LHCN-M2 (cell line): ENCODE measurements at places on chromosomes 12 and 14.

DNA sequence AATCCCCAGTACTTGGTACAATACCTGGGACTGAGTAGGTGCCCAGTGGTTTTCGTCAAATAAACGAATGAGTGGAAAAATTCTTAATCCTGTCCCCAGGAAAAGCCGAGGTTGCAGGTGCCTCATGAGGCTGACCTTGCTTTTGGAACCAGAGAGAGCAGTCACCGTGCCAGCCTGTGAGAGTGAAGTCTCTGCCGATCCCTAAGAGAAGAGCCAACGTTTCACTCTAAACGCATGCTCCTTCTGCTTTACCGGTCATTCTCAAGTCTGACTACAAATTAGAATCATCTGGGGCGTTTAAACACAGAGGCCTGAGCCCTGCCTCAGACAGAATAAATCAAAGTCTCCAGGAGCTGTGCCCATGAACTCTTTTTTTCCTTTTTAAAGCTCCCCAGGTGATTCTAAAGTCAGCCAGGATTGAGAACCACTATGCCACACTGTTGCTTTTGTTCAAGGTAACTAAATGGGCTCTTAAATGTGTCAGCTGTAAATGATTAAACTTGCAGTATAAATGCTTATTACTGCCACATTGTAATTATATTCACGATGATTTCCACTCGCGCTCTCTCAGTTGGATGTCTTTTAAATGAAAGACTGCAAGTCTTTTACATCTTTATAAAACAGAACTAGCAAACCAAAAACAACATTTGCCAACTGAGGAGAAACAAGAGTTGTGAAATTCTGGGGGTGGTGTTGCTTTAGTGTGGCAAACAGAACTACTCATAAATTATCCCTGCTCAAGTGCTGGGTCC lies 26.9 kb downstream of the TCP11L2 start:
- no peak for DNase-seq

GRCh38 chr12:3000548-3001275 lies 41.5 kb downstream of the TEAD4 start:
- no peak for DNase-seq

- DNase-seq = no peak
Observed at GRCh38 chr12:32033406-32033805, 73.2 kb upstream of the BICD1 start.

DNA sequence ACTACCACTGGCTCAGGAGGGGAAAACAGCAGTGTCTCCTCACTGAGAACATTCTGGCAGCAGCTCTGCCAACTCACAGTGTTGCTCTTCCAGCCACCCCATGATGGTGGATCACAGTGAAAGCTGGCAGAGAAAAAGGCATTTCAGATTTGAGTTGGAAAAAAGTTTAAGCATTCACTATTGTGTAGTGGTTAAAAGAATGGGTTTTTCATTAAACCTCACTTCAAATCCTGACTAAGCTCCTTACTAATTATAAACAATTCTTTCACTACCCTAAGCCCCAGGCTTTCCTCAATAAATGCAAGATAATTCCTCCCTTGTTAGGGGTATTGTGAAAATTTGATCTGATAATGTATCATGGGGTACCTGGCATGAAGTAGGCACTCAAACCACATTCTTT lies 518.1 kb downstream of the SNAPC1 start:
- no peak for DNase-seq

DNA sequence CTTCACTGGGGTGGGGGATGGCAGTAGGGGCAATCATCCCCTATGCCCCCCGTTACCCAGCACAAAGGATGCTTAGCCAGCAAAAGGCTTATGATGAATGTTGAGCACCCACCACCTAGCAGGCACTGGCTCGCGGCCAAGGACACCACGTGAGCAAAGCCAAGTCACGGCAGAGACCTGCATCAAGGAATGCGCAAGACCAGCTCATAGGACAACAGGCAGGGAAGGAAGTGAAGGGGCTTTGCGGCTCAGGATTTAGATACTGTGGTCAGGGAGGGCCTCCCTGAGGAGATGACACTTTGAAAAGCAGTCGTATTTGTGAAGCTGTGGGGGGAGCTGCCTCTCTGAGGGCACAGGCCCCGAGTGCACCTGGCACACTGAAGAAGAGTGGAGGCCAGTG lies 32.8 kb downstream of the SH2B3 start:
- peak; percentile 79 for DNase-seq

DNA sequence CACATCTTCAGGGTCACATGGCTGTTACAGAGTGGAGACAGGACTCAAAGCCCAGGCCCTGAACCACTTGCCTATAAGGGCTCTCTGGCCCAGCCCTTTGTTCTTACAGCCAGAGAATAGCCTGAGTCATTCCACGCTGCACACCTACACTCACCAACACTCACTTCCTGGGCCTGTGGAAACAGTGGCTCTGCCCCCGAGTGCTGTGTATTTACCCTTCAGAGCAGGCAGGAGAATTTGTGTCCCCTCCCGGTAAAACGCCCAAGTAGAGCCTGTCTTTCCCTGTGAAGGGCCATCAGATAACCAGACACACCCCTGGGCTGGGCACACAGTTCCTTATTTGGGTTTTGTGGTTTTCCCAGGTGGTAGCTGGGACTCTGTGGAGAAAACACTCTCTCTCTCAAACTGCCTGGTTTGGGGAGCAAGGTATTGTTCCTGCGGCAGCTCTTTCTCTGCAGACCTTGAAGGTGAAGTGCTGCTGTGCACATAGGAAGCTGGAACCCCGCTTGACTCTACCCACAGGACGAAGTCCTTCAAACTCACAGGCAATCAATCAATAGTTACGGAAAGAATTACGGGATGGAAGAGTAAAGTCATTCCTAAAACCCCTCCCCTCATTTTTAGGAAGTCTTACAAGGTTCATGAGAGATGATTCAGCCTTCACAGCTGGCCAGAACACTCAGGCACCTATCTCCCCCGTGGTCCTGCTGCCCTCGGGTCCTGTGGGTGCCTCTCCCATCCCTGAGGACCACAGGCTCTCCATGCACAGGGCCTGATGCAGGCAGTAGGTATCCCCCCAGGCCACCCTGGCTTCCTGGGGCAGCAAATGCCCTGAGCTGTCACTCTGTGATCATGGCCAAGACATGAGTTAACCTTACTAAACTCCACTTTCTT lies 20.3 kb downstream of the FIGNL2 start:
- peak; percentile 27 for DNase-seq

DNA sequence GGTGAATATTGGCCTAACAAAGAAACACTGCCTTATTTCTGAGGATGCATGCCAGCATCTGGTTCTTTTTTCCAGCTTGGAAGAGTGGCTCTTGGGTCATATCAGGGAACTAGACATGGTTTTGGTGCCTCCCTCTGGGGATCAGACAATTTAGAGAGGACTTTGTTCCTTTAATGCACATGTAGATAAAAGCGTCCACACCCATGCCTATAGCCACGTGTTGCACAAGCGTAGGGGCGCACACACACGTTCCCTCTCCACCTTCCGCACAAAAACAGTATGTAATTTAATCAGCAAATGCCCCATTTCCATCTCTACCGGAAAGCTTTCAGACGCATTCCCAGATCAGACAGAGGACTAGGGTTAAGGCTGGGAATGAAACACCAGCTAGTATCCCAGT lies 61.7 kb upstream of the RIC8B start:
- DNase-seq = no peak

- DNase-seq = no peak
Observed at GRCh38 chr14:31864937-31865855, 211.9 kb upstream of the ARHGAP5 start.

DNA sequence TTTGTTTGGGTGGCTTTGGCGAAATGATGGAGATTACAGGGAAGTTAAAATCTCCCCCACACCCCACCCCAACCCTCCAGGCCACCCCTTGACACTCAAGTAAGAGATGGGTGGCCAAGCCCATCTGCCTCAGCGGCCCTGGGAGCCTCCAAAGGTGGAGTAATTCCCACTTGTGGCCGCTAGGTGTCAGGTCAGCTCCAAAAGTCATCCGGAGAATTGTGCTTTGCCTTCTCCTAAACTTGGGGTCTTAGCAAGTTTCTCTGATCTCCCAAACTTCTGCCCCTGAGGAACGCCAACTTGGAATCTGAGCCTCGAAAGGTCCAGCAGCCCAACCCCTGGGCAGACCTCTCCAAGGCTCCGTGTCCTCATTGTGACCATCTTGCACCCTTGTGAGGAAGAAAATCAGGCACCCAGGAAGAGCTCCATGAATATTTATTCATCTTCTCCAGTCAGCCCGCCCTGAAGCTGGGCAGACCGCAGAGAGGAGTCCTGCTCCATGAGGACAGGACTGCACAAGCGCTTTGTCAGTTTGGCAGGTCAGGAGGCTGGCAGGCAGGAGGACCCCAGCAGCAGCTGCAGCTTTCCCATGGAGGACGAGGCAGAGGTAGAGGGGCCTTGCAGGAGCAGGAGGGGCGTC lies 46.7 kb downstream of the LRRC74A start:
- peak; percentile 37 for DNase-seq

- no peak for DNase-seq
Observed at GRCh38 chr12:131506426-131506825, 204.5 kb upstream of the SFSWAP start.

DNA sequence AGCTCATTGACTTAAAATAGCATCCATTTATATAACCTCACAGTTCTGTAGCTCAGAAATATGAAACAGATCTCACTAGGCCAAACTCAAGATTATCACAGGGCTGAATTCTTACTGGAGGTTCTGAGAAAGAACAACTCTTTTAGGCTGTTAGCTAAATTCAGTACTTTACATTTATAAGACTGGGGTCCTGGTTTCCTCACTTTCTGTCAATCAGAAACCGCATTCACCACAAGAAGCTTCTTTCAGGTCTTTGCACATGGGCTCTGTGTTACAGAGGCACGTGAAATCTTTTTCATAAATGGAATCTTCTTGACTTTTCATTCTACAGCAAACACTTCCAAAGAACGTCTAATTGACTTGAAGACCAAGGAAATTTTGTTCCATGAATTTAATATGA lies 876.3 kb upstream of the FOXG1 start:
- no peak for DNase-seq

DNA sequence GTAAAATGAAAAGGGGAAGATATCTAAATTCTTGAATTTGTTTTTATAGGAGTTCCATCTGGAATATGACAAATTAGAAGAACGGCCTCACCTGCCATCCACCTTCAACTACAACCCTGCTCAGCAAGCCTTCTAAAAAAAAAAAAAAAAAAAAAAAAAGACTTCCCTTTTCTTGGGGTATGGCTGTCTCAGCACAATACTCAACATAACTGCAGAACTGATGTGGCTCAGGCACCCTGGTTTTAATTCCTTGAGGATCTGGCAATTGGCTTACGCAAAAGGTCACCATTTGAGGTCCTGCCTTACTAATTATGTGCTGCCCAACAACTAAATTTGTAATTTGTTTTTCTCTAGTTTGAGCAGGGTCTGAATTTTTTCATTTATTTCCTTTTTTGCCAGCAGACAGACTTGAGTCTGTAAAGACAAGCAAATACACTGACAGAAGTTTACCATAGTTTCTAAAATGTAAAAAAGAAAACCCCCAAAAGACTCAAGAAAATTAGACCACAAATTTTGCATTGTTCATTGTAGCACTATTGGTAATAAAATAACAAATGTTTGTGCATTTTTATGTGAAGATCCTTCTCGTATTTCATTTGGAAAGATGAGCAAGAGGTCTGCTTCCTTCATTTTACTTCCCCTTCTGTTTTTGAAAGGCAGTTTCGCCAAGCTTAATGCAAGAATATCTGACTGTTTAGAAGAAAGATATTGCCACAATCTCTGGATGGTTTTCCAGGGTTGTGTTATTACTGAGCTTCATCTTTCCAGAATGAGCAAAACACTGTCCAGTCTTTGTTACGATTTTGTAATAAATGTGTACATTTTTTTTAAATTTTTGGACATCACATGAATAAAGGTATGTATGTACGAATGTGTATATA lies 12.1 kb upstream of the KCNMB4 start:
- no peak for DNase-seq

- DNase-seq = no peak
Observed at GRCh38 chr14:91614187-91614586, 104.1 kb upstream of the PPP4R3A start.

GRCh38 chr14:54893151-54893760 lies 9.4 kb downstream of the GCH1 start:
- DNase-seq = peak; percentile 64

GRCh38 chr14:59407246-59408010 lies 57.8 kb downstream of the GPR135 start:
- DNase-seq = peak; percentile 94

GRCh38 chr14:52741865-52742264 lies 11.9 kb downstream of the STYX start:
- no peak for DNase-seq

DNA sequence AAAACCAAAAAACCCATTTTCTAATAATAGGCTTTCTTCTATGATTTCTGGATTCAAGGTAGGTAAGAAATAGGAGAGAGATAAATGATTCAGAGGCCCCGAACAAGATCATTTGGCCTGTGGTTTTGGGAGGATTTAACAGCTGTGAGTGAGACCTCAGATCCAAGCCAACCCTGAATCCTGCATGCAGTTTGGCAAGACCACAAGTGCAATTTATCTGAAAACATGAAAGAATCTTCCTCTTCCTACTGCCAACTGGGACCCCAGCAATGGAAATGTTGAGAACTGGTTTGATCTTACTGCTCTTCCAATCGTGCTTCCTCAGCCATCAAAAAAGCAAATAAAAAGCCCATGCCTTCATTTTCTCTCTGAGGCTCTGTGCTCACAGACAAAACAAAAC lies 519.7 kb upstream of the TBX3 start:
- peak; percentile 2 for DNase-seq

DNA sequence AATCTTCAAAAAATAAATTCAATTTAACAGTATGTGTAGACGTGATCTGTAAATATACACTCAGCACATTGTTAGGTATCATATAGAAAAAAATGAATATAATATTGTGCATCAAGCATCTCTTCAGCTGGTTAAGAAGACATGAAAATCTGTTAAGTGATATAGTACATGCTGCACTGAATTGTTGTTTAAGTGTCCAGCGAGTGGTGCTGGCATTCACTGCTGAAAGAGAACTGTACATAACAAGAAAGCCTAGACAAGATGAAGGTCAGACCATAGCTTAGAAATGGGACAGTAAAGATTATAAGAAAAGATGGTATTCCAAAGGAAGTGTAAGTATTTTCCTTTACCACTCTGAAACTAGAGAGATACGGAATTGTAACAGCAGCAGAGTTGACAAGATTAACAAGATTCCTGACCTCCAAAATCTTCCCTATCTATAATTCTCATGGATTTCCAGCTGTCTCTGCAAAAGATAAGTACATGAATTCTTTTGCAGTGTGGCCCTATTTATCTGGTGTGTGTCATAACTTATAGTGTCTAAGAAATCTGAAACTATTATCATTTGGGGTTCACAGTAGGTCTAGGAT lies 198.6 kb downstream of the FLRT2 start:
- DNase-seq = no peak

DNA sequence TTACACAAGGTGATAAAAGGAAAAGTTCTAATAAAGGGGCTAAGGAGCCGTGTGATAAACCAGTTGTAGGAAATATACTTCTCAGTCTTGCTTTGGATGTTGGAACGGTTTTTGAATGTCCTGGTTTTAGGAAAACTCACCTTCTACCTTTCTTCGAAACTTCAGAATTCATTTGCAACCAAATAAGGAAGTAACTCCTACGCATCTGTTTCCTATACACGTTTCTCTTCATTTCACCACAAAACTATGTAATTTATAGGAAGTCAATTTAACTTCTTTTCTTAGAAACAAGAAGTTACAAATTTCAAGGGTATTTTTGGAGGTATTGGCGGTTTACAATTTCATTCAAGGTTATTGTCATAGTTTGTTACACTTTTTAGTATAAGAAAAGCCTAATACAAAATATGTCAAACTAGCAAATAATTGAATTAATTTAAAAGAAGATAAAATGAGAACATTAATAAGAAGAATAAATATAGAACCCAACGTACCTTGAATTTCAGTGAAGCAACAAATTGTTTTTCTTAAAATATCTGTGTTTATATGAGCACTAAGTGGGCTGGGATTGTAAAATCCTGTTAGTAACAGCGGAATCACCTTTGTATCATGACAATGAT lies 33.2 kb upstream of the CD69 start:
- DNase-seq = no peak

GRCh38 chr14:60757567-60758002 lies 23.0 kb downstream of the MNAT1 start:
- peak; percentile 71 for DNase-seq
